ENCODE measurements at places on chromosomes 2 and 18.

GRCh38 chr2:190882411-190882766 is 1.8 kb downstream of the GLS start:
- no peak for DNase-seq

- no peak for DNase-seq
Observed at GRCh38 chr2:235618039-235618438, 124.2 kb downstream of the AGAP1 start.

DNA sequence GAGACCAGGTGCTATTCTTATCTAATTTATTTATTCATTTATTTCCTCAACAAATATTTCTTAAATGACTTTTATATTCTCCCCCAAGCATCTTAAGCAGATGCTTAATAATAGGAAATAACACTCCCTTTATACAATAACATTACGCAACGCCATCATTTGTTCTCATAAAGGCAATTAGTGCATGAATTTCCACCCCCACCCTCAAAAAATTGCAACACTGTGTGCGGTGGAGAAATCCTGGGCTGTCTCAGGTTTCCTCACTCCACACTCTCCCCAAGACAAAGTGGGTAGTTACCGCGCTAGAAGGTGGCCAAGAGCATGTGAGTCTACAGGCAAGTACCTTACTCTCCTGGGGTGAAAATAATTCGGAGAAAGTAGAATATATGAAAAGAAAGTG is 37.0 kb upstream of the CTDP1 start:
- no peak for DNase-seq

DNA sequence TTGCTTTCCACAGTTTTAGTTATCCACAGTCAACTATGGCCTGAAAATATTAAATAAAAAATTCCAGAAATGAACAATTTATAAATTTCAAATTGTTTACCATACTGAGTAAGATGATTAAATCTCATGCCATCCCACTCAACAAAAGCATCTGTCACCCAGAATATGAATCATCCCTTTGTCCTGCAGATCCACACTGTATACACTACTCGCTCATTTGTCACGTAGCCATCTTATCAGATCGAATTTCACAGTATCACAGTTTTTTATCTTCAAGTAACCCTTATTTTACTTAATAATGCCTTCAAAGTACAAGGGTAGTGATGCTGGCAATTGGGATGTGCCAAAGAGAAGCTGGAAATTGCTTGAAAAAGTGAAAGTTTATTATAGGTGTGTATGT is 291.8 kb upstream of the LRATD1 start:
- no peak for DNase-seq

GRCh38 chr18:25759111-25759510 is 331.3 kb downstream of the SS18 start:
- no peak for DNase-seq
